ENCODE measurements at places on chromosomes 7 and 10.

GRCh38 chr10:79113827-79114226, 45.1 kb downstream of the ZMIZ1 start:
- DNase-seq, result no peak

- DNase-seq, result no peak
Observed at GRCh38 chr7:40316176-40316575, 181.4 kb downstream of the SUGCT start.

- no peak for DNase-seq
Observed at GRCh38 chr7:24192691-24193090, 91.3 kb upstream of the NPY start.

GRCh38 chr7:2166625-2167280, 66.0 kb downstream of the MAD1L1 start:
- DNase-seq, result no peak

DNA sequence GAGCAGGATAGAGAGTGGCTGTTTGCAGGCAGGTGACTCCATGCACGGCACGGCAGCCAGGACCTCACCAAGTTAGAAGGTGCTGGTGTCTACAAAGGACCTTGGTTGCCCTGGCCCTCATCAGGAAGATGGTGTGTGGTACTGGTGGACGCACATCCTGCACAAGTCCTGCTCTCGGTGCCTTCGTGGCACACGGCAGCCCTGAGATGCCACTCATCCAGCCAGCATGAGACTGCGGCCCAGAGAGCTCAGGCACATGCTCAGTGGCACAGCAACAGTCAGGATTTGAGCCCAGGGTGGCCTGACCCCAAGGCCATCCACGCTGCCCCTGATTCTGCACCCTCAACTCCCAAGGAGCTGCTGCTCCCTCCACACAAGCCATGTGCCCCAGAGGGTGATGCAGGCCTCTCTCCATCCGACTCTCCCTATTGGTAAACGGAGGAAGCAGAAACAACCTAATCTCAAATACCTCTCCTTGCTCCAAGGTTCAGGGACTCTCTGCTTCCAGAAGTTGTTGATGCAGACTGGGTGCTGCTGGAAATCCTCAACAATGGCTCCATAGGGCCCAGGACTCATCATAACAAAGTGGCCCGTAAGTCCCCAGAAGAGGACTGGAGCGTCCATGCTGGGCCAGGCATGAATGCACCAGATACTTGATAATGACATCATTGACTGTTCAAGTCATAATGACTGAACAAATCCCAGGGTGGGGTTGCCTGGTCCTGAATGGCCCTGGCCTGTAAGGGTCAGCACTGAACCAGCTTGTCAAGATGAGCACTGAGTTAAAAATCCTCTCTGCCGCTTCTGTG, 93.6 kb downstream of the ARHGAP22 start:
- no peak for DNase-seq

DNA sequence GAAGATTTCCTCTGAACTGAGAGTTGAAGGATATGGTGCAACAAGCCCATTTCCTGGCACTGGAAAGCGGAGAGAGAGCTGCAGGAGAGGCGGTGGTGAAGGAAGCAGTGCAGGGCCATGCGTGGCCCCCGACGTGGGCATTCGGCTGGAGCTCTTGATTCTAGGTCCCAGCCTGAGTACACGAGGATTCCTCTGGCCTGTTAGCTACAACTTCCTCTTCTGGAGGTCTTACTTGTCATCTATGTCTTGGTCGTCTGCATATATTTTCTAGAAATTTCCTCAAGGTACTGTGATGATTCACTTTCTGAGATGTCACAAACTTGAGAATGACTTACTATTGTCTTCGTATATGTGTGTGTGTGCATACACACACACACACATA, 59.2 kb upstream of the JAZF1 start:
- DNase-seq, result no peak

GRCh38 chr10:25865267-25865666, 68.8 kb upstream of the MYO3A start:
- no peak for DNase-seq

DNA sequence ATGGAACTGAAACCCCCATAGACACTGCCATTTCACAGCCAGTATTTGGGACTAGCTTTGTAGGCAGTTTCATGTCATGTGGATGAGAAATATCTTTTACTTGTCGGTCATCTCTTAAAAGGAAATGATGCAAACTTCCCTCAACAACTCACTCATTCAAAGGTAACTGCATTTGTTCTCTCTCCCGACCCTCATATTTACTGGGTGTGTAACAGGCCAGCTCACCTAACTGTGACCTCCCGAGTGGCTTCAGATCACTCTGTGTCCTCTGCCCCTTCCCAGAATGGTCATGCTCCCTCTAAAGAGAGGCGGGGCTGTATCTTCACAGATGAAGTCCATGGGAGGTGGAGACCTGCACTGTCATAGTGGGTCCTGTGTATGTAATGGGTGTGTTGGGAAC, 14.7 kb downstream of the LRRC18 start:
- DNase-seq, result no peak

- no peak for DNase-seq
Observed at GRCh38 chr7:48114115-48114514, 25.1 kb downstream of the UPP1 start.

DNA sequence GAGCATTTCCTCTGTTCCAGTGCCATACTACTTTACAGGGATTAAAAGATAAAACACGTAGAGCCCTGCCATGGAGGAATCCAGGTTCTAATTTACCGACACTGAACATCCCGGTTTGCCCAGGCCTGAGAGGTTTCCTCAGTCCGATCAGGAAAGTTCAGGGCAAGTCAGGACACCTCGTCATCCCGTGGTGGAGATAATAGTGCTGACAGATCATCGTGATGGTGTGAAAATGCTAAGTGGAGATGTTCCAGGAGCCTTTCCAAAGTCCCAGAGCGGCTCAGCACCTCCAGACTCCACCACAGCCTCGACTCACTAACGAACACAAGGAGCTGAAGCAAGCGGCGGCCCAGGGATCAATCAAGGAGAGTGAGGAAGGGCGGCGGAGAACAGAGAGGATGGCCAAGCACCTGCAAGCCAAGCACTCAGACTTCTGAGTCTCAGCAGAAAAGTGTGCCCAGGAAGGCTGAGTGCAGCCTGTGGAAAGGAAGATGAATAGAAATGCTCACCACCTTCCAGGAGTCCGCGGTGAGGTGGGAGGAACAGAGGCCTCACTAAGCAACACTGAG, 103.7 kb upstream of the VWC2 start:
- no peak for DNase-seq

DNA sequence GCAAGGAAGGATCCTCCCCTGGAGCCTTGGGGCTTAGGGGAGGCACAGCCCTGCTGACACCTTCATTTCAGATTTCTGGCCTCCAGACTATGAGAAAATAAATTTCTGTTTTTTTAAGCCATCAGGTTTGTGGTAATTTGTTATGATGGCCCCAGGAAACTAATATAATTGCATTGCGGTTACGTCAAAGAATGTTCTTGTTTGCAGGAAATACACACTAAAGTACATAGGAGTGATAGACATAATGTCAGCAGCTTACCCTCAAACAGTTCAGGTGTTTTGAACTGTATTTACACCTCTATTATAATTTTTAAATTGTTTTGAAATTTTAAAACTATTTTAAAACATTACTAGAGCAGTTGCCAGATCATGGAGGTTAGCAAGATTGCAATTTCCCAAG, 12.6 kb upstream of the FHIP2A start:
- no peak for DNase-seq
